ENCODE measurements at places on chromosomes 11 and 22.

- no peak for DNase-seq
Measured at GRCh38 chr11:114057605-114058004, 1.9 kb upstream of the ZBTB16 start.

DNA sequence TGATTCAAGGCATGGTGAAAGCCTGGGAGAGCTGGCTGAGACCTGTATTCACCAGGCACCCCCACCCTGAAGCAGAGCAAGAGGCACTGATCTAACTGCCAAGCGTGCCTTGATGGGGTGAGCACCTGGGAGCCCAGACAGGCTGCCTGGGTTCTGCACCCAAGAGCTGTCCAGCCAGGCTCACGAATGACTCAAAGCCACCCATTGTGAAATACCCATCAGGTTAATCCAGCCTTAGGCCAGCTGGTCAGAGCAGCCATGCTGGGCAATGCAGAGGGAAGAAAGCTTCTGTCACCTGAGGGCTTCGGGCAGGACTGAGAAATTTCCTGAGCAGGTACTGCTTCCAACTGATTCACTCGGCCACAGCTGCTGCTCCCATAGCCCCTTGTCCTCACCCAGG lies 22.1 kb downstream of the THOC5 start:
- no peak for DNase-seq

GRCh38 chr11:47905358-47906059 lies 57.4 kb upstream of the NUP160 start:
- no peak for DNase-seq

- no peak for DNase-seq
Measured at GRCh38 chr11:131615611-131616010, 245.2 kb downstream of the NTM start.

DNA sequence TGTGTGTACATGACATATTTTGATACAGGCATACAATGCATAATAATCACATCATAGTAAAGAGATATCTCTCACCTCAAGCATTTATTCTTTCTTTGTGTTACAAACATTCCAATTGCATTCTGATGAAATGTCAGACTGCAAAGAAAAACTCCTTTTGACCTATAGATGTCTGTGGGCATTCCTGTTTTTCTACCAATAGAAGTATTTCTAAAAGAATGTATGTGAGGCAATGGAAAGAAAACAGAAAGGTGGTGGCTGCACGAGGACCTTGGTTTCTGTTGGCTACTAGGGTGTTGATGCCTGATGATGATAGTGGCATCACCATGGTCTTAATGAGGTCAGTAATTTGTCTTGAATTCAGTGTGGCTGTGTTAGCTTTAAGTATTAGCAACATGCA lies 137.0 kb upstream of the ANO3 start:
- no peak for DNase-seq

- DNase-seq: no peak
Measured at GRCh38 chr11:6061475-6061874, 30.9 kb upstream of the OR56A1 start.

DNA sequence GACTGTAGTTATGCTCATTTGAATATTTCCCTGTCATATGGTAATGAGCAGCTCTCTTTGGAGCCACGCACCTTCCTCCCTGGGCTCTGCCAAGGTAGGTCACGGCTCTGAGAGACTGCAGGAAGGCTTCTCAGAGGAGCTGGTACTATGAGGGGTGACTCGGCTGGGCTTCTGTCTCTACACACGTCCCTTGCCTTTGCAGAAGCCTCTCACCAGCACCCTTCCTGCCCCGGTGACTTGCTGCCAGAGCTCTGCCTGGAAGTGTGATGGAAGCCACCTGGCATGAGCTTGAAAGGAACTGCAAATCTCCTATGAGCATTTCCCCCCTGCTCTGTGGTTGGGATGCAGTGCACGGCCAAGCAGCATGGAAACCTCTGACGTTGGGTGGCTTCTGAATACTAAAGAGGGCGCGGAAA lies 74.2 kb downstream of the KIRREL3 start:
- no peak for DNase-seq

DNA sequence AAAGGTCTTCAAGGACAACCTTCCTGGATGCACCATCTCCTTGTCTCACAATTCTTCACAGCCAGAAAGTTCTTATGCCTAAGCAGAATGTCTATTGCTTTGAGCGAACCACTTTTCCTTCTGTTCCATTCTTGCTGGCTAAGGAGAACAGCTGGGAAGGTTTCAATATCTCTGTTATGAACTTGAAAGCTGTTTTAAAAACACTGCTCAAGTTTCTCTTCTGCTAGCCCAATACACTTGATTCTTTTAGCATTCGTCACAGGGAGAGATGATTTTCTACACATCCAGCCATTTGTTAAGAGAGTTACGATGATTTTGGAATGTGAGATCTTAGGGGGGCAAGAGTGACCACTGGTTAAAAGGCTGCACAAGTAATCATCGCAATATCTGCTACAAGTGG lies 249.3 kb downstream of the KIRREL3 start:
- DNase-seq: no peak

DNA sequence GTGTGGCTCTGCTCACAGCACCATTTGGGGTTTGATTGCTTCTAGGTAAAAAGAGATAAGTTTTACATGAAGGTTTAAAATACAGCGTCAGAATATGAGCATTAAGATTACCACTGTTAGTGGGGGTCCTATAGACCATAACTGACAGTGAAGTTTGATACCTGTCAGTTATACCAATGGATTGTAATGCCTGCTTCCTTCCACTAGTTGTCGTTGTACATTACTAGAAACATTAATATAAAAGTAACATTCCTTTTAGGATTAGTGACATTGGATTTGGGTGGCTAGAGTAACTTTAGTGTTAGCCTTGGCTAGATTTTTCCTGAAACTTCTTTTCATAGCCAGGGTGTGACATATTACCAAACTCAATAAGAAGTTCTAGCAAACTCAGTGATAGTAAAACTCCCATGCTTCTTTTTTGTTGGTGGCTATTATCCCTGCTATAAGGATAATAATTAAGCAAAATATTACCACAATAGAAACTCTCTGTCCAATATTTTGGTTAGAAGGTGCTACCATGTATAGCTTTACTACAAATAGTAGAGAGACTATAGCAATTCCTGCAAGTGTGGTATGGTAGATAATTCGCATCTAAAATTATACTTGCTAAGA lies 57.1 kb downstream of the FAM181B start:
- no peak for DNase-seq

- no peak for DNase-seq
Measured at GRCh38 chr22:27382947-27383346, 418.6 kb downstream of the MN1 start.

GRCh38 chr22:44026066-44026629 lies 2.0 kb downstream of the PARVB start:
- DNase-seq: no peak

- DNase-seq: no peak
Measured at GRCh38 chr22:20659258-20659657, 114.7 kb upstream of the SERPIND1 start.

GRCh38 chr11:130390071-130390758 lies 38.2 kb downstream of the ADAMTS8 start:
- no peak for DNase-seq

GRCh38 chr22:44221710-44222475 lies 41.2 kb downstream of the PARVG start:
- no peak for DNase-seq

GRCh38 chr11:90855531-90855930 lies 632.7 kb upstream of the CHORDC1 start:
- DNase-seq: no peak
